ENCODE measurements at places on chromosomes 5 and 9.
A peak's percentile ranks its signal among the peaks of the same experiment; 100 is the strongest.

- DNase-seq: no peak
Measured at GRCh38 chr5:54171645-54172384, 138.6 kb downstream of the ARL15 start.

DNA sequence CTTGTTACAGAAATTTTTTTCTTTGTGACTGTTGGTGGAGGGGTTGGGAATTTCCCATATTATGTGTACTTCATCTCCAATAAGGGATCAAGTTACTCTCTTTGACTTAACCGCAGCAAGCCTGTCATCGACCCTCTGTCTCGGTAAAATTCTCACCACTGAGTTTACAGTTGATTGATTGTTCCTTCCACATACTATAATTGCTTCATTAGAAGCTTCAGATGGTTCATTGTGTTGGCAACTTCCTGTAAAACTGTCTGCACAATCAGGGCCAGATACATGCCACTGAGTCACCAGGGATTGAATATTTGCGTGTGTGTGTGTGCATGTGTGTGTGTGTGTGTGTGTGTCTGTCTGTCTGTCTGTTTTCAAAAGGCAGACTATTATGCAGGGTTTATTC is 176.6 kb downstream of the ZNF462 start:
- no peak for DNase-seq

DNA sequence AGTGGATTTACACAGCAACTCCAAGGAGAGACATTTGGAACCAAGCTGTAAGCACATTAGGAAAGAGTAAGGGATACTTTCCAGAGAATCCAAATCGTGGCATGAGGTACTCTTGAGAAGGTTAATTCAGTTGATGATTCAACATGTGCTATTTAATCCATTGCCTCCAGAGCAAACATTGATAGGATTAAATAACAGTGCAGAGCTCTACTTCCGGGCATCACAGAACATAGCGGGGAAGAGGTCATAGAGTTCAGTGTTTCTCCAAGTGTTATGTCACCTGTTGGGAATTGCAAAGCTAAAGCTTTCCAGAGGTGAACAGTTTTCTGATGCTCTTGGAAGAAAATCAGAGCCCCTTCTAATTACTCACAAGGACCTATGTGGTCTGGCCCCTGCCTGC is 127.5 kb downstream of the PPP2R2B start:
- no peak for DNase-seq

DNA sequence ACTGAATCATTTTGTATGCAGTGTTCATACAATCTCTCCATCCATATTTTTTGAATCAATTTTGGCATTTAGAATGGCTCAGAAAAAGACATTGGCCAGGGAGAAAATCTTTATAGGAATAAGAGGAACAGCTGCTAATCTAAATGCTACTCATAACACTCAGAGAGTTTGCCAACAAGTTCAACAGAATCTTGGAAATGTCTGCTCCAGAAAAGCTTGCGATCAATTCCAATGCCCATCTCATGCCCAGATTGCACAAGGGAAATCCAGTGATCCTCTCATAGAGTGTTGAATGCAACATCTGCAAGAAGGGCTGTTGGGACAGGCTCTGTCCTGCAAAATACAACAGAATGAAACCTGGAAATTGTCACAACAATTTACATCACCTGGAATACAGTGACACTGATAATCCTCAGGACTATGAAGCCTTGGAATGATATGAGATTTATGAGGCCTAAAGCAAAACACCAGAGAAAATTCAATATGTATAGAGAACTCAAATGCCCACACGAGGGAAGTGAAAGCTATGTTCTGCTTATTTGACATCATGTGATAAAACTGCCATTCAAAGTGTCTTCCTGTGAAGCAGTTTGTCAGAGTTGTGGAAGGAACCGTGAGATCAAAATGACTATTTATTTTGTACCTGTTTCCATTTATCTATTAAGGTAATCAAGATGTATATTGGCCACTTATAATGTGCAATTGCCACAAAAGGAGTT is 190.1 kb downstream of the PARP8 start:
- DNase-seq: no peak

- no peak for DNase-seq
Measured at GRCh38 chr9:131754846-131755245, 15.0 kb upstream of the RAPGEF1 start.

DNA sequence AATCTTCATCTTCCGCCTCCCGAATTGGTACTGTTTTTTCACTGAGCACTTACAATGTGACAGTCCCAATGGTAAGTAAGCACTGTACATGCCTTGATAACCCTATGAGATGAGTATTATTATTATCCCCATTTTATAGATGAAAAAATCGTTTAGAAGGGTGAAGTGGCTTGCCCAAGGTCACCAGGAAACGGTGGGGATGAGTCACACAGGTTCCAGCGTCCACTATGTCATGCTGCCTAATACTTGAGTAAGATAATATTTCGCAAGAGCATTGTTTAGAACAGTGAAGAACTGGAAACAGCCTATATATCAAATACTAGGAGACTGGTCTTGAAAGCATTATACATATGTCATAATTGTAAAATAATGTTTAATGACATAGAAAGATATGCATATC is 12.9 kb downstream of the HAND1 start:
- DNase-seq: no peak

DNA sequence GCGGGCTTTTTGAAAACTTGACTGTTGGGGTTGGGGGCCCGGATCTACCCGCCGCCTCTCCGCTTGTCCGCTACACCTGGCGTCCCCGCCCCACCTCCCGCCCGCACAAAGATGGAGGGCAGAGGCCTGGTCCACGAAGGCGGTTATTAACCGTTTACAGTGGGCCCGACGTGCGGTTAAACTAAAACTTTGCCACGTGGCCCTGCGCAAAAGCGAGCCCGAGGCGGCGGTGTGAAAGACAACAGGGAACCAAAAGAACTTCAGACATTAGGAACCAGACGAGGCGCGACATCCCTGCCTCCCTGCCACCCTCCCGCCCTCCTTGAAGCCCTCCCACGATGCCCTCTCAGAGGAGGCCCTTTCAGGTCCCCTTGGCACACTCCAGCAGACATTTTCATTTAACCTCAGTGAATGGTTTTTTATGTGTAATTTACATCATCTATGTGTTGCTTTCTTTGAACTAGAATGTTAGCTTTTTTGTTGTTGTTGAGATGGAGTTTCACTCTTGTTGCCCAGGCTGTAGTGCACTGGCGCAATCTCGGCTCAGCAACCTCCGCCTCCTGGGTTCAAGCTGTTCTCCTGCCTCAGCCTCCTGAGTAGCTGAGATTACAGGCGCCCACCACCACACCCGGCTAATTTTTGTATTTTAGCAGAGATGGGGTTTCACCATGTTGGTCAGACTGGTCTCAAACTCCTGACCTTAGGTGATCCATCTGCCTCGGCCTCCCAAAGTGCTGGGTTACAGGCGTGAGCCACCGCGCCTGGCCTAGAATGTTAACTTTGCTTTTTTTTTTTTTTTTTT is 999 bp upstream of the HNRNPA0 start:
- DNase-seq: no peak

GRCh38 chr9:92514635-92515034 is 21.2 kb downstream of the ECM2 start:
- no peak for DNase-seq

DNA sequence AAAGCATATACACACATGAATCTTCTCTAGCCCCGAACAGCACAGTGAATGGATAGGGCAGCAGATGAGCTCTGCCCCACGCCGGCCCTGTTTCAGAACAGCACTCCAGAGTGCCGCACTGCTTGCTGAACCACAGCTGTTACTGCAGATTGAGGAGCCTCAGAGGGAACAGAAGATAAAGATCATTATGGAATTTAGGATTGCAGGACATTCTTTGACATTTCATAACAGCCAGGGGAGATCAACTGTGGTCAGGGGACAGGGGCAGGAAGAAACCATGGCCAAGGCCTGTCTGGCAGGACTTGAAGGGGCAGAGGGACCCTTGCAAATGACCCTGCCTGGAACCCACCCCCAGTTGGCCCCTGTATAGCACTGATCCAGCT is 20.6 kb downstream of the IRF1 start:
- DNase-seq: no peak

DNA sequence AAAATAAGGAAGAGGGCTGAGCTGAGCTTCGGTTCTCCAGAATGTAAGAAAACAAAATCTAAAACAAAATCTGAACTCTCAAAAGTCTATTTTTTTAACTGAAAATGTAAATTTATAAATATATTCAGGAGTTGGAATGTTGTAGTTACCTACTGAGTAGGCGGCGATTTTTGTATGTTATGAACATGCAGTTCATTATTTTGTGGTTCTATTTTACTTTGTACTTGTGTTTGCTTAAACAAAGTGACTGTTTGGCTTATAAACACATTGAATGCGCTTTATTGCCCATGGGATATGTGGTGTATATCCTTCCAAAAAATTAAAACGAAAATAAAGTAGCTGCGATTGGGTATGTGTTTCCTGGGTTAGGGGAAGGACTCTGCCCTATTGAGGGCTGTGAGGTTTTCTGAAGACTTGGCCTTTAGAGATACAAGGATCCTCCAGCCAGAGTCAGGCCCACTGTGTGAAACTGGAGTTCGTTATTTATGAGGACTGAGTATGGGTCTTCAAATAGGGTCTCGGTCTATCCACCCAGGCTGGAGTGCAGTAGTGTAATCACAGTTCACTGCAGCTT is 3.8 kb downstream of the EGR1 start:
- DNase-seq: no peak

GRCh38 chr5:33925278-33925677 is 10.9 kb upstream of the RXFP3 start:
- DNase-seq: no peak

- no peak for DNase-seq
Measured at GRCh38 chr5:75072061-75072460, 19.7 kb upstream of the GCNT4 start.

- DNase-seq: no peak
Measured at GRCh38 chr5:40775846-40776657, 20.3 kb upstream of the TTC33 start.

DNA sequence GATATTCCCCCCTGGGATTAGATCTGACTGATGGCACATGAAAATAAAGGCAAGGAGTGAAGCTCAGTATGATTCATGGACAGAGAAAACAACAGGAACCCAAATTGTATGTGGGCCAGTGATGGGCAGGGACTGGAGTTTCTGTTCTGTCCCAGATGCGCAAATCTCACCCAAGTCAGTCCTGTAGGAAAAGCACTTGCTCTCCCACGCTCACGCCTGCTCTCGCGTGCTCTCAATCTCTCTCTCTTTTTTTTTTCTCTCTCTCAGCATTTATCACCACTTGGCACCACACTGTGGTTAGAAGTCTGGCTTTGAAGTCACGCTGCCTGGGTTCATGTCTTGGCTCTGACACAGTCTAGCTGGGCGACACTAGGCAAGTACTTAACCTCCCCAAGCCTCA is 106.5 kb upstream of the LRRTM2 start:
- DNase-seq: no peak

GRCh38 chr9:10613419-10613818 is 617 bp upstream of the PTPRD start:
- no peak for DNase-seq

DNA sequence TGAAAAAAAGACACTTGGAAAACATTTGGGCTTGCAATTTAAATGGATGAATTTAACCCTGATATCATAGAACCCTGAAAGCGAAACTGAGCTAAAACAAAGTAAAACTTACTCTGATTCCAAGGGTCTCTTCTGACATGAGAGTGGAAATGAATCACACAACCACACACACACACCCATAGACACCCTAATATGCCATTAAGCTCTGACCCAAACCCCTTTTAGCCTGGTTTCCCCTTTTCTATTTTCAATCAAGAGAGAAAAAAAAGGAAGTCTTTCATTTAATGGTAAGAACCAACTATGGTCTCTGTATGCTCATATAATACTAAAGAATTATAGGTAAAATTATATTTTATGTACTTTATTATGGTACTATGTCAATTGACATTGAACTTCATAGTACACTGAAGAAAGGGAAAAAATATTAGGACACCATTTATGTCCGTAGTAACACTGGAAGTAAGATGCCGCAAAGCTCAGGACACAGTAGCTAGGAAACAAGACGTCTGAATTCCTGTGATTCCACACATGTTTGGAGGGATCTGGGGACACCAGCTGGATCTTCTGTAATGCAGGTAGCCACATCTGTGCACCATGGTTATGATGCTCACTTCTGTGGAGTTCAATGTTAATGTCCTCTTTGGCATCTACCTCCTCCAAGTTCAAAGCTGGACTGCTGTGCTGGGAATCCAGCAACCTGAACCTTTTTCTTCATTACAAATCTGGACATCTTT is 95.8 kb downstream of the PCSK1 start:
- no peak for DNase-seq

GRCh38 chr9:89667726-89668125 is 62.9 kb downstream of the GADD45G start:
- DNase-seq: no peak

DNA sequence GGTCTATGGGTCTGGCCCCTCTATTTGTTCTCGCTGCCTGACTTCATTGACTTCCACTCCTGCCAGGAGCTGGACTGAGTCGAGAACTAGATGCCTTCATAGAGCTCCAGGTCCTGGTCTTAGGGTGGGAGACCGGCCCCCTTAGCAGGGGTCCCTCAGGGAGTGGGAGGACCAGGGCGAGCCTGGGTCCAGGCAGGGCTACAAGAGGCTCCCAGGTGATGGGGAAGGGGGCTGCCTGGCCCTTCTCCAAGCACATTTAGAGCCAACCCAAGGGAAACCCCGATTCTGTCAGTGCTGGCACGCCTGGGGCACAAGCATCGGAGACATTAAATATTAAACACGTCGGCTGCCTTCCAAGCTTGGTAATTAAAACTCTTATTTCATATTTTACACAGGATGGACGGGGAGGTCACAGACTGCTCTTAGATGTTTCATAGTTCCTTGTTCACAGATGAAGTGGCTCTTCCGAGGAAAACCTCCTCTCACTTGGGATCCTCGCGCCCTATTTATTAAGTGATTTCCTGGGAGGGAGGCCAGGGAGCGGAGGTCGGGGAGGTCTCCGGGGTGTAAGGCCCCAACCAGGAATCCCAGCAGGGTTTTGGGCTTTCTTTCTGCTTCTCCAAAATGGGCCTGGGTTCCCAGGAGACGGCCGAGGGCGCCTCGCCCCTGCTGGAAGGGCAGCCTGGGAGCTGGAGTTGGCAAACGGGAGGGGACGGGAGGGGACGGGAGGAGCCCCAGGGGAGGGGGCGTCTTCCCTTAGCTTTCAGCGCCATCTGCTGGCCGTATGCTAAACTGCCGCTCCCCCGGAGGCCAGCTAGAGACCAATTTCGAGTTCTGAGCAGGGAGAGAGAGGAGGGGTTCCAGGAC is 23.4 kb upstream of the ZBTB43 start:
- peak; percentile 69 for DNase-seq

- DNase-seq: no peak
Measured at GRCh38 chr5:91486638-91487037, 103.5 kb upstream of the ARRDC3 start.

- no peak for DNase-seq
Measured at GRCh38 chr9:5920860-5921328, 30.2 kb downstream of the MLANA start.

DNA sequence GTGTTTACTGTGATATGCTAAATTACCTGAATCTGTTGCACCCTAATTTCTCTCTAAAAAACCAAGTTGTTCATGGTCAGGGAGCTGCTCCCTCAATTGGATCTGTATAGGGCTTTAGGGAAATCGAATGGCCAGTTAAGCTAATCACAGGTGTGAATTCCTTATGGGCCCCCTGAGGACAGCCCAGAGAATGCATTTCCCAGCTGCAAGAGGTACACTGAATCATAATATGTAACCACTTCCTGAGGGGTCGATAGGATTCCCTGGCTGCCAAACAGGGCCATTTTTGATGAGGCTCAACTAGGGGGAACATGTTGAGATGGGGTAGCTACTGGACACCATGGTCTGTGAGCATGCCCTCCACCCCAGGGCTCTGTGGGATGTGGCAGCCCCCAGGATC is 478.6 kb downstream of the CCDC171 start:
- no peak for DNase-seq
